ENCODE measurements at places on chromosomes 3 and 15.

DNA sequence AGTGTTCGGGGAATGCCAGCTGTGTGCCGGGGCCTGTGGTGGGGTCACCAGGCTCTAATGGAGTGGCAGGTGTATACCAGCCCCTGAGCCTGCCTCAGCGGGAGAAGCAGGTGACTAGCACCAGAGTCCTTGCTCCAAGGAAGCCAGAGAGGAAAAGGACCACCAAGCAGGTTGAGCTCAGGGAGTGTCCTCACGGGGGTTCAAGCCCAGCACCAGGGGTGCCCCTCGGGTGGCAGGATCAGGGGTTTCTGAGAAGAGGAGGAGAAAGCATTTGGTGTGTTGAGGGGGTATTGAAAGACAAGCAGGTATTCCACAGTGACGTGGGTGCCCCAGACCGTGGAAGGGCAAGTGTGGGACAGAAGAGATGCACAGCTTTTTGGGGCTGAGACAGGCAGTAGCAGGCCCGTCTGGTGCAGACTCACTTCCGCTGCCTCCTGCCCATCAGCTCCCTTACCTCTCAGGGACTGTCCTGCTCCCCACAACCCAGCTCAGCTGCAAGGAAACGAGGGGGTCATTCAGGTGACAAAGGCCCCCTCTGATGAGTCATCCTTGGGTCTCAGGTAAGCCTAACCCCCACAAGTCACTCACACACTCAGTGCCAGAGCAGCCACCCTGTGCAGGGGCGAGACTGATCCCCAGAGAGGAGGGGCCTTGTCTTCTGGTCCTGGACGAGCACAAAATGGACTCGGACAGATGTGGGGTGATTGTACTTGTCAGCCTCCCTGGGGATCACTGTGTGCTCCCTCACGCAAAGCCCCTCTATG, 21.4 kb upstream of the POC1A start:
- DNase-seq = no peak

DNA sequence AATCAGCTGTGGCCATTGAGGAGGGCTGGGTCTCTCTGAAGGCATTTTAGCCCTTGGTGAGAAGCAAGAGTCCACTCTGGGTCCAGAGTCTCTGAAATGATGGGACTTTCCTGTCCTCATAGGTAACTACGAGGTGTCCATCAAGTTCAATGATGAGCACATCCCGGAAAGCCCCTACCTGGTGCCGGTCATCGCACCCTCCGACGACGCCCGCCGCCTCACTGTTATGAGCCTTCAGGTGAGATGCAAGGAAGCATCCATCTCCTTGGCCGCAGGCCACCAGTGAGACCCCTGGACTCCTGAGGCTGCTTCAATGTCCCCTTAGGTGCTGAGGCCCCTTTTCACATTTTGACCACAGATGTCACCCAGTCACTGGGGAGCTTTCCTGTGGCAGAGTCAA, 54.9 kb downstream of the DNASE1L3 start:
- no peak for DNase-seq

- DNase-seq = no peak
These were observed 514.7 kb upstream of the SGO1 start for GRCh38 chr3:20700714-20701113.

GRCh38 chr3:102176333-102177050, 258.3 kb upstream of the ZPLD1 start:
- peak; percentile 40 for DNase-seq

- DNase-seq = no peak
These were observed 2.2 kb downstream of the DNAH1 start for GRCh38 chr3:52318186-52318816.

DNA sequence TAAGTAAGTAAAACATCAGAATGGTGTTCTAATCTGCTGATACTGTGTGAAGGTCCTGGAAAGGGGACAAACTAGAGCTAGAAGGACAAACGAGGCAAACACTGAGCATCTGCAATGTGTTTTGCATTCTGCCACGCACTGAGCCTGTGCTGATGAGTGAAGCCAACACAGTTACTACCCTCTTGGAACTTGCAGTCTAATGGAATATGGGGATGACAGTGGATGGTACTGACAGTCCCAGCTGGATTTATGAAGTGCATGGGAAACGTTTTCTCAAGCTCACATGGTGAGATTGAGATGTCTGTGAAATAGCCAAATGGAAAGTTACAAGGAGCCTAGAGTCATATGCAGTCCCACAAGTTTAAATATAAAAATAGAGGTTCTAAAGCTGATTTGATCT, 86.6 kb downstream of the FOXB1 start:
- no peak for DNase-seq

DNA sequence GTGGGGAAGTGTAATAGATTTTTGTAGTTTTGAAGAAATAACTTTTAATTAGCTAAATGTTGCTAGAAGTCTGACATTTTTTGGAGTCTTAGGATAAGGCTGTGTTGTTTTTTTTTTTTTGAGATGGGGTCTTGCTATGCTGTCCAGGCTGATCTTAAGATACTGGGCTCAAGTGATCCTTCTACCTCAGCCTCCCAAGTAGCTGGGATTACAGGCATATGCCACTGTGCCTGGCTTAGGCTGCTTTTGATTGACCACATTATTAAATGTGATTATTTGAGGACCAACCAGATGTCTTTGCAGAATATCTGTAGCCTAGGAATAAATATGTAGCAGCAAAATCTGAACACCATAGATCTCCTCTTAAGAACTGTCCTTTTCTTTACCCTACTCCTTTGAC, 29.7 kb downstream of the HACD3 start:
- DNase-seq = no peak

GRCh38 chr3:116005404-116005803, 382.1 kb downstream of the GAP43 start:
- no peak for DNase-seq

DNA sequence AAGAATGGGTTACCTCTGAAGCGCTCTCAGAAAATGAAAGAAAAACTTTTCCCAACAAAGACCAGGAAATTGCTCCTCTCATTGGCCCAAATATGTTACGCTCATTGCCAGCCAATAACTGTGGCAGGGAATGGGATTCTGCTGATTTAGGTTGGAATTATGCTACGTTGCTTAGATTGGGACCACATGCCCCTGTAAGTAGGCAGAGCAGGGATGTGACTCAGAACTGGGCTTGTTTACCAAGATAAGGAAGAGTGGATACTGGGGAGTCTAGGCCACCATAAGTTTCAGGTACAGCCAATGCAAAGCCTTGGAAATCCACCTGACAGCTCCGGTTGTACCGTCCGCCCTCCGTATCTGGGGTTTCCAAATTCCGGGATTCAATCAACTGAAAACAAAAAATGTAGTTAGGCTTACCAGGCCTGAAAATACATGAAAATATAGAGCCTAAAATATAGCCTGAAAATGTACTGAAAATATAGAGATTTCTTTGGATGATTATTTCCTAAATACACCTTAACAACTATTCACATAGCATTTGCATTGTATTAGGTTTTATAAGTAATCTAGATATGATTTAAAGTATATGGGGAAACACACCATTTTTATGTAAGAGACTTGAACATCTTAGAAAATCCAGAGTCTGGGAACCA, 1.5 kb upstream of the TCF12 start:
- DNase-seq = peak; percentile 24

- no peak for DNase-seq
These were observed 4.6 kb downstream of the SETD5 start for GRCh38 chr3:9401986-9402385.

- no peak for DNase-seq
These were observed 78.8 kb downstream of the FBN1 start for GRCh38 chr15:48566668-48567067.

GRCh38 chr15:59539799-59540198, 71.8 kb upstream of the GCNT3 start:
- DNase-seq = peak; percentile 8

DNA sequence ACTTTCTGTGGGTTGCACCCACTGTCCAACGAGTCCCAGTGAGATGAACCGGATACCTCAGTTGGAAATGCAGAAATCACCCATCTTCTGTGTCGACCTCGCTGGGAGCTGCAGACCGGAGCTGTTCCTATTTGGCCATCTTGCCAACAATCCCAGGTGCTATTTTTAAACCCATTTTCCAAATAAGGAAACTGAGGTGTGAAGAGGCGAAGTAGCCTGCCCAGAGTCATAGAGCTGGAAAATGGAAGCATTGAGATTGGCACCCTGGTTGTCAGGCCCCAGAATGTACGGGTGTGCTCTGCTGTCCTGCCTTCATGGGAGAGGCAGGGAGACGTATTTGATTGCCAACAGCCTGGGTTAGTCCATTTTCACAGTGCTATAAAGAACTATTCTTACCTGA, 39.6 kb downstream of the TMEM266 start:
- DNase-seq = no peak

DNA sequence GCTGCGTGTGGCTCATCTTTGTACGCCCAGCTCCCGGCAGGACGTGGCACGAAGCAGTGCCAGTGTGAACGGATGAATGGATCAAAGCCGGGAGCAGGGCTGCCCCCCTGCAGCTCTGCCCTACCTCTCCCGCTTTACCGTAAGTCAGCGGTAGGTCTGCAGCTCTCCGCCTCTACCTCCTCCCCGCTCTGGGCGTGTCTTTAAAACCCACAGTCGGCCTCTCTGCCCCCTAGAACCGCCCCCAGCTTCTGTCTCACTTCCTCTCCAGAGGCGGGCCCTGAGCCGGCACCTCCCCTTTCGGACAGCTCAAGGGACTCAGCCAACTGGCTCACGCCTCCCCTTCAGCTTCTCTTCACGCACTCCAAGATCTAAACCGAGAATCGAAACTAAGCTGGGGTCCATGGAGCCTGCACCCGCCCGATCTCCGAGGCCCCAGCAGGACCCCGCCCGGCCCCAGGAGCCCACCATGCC, at the start of gene PML:
TSS of gene PML (plus strand) at position 304 of the 471 bp plus-strand sequence. CDS start at position 401, 97 bp downstream.
- DNase-seq = peak; percentile 99
